ENCODE measurements at places on chromosomes 11 and 22.

- no peak for DNase-seq
These were observed 30.2 kb upstream of the ACCSL start for GRCh38 chr11:44017443-44018126.

GRCh38 chr11:74256378-74257133 lies 54.9 kb downstream of the P4HA3 start:
- no peak for DNase-seq

- peak; percentile 13 for DNase-seq
These were observed 1.7 kb downstream of the SMTN start for GRCh38 chr22:31082606-31083376.

GRCh38 chr11:64845129-64845775 lies 799 bp upstream of the CDC42BPG start:
- DNase-seq = no peak

- DNase-seq = no peak
These were observed 125.3 kb downstream of the MORC2 start for GRCh38 chr22:30843245-30843644.

DNA sequence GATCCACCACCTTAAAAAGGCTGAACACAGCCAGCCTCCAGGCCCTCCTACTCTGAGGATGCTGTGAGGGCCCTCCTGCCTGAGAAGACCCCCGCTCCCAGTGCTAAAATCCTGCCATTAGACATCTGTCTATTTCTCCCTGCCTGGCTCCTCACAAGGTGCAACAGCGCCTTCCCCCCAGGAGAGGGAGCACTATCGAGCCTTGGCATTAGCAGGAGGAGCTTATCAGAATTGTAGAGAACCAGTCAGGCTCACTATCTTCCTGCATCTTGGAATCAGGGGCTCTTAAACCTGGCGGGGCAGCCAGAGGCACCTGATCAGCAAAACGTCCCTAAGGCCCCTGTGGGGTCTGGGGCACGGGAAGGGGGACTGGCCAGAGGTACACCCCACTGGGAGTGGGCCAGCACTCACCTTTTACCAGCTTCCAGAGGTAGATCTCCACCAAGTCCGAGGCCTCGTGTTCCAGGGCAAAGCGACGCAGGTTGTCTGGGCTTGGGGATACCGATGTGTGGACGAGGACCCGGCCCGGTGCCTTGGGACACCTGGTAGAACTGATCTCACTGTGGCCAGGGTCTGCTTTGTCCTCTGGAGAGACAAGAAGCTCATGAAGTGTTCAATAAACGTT lies 28.7 kb downstream of the CHRDL2 start:
- DNase-seq = peak; percentile 4

DNA sequence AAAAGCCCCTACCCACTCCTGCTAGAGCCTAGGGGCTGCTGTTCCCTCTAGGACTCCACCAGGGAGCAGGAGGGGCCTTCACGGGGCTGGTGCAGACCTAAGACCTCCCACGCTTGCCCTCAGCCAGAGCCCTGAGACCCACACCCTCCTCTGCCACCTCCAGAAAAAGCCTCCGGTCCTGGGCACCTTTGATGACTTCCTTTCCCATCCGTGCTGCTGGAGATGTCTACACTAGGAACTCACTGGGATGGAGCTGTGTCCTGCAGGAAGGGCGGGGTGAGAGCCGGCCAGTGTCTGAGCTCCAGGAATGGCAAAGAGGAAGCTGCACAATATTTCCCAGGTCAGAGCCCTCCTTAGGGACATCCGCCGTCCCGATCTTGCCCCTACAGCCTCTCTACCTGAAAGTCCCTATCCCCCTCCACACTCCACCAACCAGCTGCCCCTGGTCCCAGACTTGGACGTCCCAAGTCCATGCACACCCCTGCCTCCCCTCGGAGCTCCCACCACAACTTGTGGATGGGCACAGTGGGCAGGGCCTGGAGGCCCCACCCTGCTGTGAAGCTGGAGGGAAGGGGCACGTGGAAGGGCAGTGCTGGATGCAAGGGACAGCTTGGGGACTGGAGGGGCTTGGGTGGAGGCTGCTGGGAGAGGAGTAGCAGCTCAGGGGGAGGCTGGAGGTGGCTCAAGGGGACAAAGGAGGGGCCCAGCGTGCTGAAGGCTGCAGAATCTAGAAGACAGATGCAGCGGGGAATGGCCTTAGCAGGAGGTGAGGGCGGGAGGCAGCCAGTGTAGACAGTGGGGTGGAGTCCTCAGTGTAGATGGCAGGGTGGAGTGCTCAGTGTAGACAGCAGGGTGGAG lies 13.5 kb upstream of the LRP5 start:
- DNase-seq = no peak

DNA sequence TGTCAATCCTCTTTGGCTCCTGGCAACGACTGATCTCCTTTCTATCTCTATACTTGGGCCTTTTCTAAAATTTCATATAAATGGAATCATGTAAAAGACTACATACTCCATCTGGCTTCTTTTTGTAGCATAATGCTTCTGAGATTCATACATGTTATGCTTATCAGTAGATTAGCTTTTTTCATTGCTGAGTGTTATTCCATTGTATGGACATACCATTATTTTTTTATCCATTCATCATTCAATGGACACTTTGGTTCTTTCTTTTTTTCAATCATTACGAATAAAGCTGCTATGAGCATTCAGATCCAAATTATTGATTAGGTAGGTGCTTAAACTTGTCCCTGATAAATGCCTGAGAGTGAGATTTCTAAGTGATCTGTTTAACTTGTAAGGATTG lies 11.7 kb upstream of the ARL14EP start:
- DNase-seq = no peak

- no peak for DNase-seq
These were observed 14.8 kb upstream of the IL2RB start for GRCh38 chr22:37164505-37164887.

DNA sequence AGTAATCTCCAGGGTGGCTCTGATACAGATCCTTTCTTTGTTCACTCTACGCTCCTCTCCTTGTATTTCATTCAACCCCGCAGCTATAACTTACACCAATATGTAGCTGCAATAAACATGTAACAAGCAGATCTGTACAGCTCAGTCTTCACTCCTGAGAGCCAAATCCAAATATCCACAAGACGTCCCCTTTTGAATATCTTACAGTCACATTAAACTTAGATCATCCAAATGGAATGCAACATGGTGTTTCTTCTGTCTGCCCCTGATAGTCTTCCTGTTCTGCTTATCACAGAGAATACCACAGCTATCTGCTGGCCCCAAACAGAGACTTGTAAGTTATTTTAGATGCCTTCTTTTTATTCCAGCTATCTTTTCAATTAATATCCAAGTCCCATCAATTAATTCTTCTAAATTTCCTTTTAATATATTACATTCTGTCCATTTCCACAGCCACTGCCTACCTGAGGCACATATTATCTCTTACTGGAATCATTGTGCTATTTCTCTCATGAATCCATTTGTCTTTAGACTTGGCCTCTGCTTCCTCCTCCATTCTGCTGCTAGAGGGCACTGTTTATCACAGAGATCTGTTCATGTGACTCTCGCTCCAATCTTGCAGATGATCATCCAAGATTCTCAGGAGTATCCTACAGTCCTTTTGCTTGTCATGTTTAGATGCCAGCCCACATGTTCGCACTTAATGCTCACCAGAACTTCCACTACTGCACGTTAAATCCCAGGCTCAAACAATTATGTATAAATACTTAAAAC lies 908.6 kb downstream of the NTM start:
- no peak for DNase-seq

- DNase-seq = no peak
These were observed 118.1 kb downstream of the ETS1 start for GRCh38 chr11:128469220-128469619.

DNA sequence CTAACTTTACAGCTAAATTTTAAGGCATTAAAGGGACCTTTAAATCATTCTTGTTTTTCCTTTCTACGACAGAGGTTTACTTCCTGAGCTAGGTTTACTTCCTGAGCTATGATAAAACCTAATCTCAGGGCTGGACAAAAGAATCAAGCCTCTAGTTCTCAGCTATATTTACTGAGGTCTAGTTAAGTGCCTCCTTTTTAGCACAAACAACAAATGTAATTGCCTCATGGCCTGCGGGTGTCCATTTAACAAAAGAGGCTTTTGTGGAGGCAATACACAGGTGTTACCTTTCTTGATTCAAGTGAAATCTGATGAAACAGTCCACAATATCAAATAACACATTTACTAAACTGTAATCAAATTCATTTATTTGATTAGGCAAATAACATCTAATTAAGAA lies 67.3 kb downstream of the IMMP1L start:
- no peak for DNase-seq

DNA sequence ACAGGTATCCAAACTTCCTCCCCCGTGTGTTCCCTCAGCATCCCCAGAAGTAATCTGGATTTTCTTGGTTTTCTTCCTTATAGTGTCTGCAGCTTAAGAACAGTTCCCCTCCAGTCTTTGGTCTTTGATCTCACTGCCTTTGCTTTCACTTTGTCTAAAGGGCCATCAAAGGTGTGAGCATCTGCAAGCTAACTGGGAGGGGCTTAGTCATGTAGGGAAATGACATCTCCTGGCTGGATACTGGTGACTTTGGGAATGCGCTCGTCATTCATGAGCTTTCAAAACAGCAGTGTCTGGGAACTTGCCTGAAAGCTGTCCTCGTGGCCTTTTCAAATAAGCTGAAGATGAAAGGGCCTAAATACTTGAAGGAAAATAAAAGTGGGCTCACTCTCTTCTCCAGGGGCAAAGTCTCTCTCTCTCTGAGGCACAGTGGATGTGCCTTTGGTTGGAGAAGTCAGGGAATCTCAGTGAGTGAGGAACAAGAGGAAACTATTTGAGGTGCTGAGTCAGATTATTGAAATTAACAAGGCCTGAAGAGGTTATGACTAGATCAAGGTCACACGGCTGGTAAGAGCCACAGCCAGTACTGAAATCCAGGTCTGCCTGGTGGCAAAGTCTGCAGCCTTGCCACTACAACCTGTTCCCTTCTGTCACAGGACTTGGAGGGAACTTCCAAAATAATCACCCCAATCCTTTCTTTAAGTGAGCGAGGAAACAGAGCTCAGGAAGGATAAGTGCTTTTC lies 45.6 kb upstream of the TENM4 start:
- no peak for DNase-seq

- no peak for DNase-seq
These were observed 684.9 kb upstream of the CCDC90B start for GRCh38 chr11:83971063-83971462.

DNA sequence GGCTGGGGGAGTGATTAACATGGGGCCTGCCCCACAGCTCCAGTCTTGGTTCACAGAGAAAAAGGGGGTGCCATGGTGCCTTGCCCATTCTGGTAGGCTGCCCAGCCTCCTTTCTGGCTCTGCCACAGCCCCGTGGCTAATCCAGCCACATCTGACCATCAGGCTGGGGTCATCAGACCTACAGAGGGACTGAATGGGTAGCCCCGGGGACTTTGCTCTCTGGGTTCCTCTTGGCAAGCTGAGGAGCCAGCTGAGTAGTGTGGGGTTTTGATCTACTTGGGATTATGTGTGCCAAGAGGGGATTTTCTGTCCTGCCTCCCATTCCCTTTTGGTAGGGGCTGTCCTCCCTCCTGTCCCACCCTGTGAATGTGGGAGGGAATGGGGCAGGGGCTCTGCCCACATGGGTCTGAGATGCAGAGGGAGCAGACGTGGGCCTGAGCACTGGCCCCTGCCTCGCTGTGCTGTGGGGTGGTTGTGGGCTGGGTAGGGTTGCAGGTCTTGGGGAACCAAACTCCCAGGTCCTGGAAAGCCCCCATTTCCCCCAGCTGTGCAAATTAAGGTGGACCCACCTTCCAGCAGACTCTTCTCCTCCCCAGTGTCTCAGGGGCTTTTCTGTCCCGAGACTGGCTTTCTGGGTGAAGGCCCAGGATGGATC lies 32.0 kb downstream of the CD82 start:
- DNase-seq = no peak

GRCh38 chr11:70443773-70444030 lies 45.4 kb downstream of the CTTN start:
- no peak for DNase-seq

DNA sequence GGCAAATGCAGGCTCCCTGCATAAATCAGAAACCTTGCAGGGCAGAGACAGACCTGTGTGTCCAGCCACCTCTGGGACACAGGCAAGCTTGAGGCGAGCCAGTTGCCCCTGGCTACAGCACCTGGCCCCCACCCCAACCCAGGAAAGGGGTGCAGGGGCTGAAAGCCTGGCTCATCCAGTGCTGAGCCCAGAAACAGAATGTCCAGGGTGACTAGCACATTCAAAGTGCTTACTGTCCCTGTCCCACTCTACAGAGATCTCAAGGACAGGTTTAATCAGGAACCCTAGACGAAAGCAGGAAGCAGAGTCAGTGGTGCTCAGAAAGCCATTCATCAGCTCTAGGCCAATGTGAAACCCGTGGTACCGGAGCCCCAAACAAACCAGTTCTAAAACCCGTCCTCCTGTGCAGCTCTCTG lies 31.9 kb downstream of the PLEKHA7 start:
- DNase-seq = no peak

DNA sequence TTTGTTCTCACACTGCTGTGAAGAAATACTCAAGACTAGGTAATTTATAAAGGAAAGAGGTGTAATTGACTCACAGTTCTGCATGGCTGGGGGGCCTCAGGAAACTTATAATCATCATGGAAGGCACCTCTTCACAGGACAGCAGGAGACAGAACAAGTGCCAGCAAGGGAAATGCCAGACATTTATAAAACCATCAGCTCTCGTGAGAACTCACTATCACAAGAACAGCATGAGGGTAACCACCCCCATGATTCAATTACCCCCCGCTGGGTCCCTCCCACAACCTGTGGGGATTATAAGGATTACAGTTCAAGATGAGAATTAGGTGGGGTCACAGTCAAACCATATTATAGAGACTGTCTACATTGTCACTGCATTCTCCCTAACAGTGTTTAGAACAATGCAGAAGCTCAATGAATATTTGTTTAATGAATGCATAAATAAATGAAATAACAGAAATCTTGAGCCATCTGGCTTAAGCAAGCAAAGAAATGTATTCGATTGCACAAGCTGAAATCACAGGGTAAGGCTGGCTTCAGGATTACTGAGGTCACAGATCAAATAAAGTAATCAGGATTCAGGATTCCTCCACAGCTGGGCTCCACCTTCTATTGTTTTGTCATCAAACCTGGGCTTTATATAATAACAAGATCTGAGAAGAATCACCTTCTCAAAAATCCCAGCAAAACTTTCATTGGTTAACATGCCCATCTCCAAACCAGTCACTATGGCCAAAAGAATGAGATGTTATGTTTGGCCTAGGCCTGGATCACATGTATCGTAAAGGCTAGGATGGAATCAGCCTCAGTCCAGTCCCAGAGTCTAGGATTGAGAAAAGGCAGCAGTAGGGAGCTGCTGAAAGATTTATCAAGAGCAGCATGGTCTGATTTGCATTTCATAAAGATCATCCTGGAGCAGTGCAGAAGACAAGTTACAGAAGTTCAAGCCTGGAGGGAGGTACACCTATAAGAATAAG lies 137.8 kb upstream of the UBASH3B start:
- DNase-seq = no peak

- no peak for DNase-seq
These were observed 787.1 kb upstream of the API5 start for GRCh38 chr11:42524534-42525227.

DNA sequence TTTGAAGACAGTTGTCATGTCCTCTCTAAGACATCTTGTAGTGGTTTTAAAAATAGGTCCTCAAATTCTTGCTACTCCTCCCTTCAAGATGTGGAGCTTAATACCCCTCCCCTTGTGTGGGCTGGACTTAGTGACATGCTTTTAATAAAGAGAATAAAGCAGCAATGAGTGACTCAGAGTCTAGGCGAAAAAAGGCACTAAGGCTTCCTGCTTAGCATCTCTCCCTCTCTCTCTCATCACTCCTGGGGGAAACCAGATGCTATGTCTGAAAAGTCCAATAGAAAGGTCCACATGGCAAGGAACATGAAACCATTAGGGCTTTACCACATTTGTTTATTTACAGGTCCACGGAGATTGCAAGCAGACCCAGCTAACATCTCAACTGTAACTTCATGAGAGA lies 11.7 kb downstream of the SERGEF start:
- DNase-seq = no peak

Measured in stimulated activated CD8-positive, alpha-beta memory T cell treated with anti-CD3 and anti-CD28 coated beads, Interleukin-7, amount 100 ng/mL, for 1 hour (primary cell).